ENCODE measurements at places on chromosomes 5 and 9. TPM values are rescaled to one million over a fixed set of nuclear protein-coding genes. Genes with fewer than 3 reads are reported as not detected.

DNA sequence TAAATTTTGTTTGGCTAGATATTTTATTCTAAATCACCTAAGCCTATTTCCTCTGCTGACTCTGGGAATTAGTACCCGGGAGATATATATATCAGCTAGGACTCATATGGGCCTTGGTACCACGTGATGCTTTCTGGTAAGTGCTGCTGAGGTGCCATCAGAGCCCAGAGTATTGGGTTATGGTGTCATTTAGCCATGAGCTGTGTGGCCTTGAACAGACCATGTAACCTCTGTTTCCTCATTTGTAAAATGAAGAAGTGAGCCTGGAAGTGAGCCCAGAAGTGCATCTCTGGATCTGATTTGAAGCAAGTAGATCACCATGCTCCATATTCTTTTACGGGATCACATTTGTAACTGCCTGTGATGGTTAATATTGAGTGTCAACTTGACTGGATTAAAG is 126.1 kb downstream of the GPBP1 start:
- DNase-seq, result no peak

Gene IL9
- not detected for total RNA-seq

DNA sequence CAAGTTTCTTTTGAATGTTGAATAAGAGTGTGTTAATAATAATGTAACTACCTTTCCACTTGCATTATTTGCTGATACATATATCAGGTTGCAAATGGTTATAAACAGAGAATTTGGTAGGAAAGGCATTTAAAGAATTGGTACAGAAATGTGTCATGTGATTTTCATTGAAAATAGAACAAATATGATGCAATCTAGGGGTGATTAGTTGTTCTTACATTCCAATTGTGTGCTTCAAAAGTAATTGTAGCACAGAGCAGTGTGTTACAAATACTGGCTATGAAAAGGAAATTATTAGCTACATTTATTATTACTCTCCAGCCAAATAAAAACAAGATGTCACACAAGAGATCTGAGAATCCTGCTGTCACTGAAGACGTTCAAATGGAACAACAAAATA is 61.8 kb upstream of the PRDM9 start:
- DNase-seq, result no peak

DNA sequence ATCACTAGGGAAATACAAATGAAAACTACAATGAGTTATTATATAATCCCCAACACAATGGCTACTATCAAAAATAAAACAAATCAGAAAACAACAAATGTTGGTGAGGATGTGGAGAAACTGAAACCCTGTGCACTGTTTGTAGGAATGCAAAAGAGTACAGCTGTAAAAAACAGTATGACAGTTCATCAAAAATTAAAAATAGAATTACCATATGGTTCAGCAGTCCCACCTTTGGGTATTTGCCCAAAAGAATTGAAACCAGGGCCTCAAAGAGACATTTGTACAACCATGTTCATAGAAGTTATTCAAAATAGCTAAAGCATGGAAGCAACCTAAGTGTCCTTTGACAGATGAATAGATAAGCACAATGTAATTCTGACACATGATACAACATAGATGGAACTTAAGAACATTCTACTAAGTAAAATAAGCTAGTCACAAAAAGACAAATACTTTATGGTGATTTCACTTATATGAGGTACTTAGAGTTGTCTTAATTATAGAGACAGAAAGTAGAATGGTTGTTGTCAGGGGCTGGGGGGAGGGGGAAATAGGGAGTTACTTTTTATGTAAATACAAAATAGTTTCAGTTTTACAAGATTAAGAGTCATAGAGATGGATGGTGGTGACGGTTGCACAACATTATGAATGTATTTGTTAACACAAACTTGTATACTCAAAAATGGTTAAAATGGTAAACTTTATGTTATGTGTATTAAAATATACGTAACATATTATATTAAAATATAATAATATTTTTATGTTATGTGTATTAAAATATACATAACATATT is 102.8 kb downstream of the KCTD16 start:
- no peak for DNase-seq

DNA sequence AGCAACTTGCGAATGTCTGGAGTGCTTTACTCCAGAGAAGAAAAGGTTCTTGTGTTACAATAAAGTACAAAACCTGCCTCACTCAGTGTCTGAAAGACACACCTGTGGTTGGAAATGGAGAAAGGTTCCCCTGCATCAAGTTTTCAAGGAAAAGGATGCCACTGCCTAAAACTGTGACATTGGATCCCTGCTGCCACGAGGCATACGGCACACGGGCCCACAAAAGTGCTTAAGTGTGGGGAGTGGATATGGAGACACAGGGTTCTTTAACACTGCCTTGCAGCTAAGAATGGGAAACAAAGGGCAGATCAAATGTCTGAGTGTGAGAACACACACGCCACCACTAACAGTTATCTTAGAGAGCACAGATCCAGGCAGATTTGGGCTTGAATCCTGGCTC is 75.0 kb downstream of the NIPSNAP3B start:
- DNase-seq, result no peak

- DNase-seq, result no peak
Measured at GRCh38 chr5:111280282-111280951, 56.2 kb downstream of the CAMK4 start.

GRCh38 chr5:155783246-155783645 is 543.7 kb upstream of the SGCD start:
- DNase-seq, result no peak

DNA sequence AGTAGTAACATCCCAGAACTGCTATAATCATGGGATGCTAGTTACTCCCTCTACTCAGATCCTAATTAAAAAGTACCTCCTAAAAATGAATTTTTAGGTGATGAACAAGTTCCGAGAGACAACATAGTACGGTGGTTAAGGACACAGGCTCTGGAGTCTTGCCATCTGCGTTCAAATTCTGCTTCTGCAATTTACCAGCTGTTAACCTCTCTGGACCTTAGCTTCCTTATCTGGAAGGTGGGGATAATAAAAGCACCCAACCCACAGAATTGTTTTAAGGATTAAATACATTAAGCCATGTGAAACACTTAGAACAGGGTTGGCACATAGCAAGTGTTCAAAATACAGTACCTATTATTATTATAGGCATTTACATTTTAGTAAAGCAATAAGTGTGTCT is 77.5 kb upstream of the XPA start:
- DNase-seq, result no peak

- DNase-seq, result no peak
Measured at GRCh38 chr5:20972419-20972925, 984.5 kb upstream of the CDH18 start.

DNA sequence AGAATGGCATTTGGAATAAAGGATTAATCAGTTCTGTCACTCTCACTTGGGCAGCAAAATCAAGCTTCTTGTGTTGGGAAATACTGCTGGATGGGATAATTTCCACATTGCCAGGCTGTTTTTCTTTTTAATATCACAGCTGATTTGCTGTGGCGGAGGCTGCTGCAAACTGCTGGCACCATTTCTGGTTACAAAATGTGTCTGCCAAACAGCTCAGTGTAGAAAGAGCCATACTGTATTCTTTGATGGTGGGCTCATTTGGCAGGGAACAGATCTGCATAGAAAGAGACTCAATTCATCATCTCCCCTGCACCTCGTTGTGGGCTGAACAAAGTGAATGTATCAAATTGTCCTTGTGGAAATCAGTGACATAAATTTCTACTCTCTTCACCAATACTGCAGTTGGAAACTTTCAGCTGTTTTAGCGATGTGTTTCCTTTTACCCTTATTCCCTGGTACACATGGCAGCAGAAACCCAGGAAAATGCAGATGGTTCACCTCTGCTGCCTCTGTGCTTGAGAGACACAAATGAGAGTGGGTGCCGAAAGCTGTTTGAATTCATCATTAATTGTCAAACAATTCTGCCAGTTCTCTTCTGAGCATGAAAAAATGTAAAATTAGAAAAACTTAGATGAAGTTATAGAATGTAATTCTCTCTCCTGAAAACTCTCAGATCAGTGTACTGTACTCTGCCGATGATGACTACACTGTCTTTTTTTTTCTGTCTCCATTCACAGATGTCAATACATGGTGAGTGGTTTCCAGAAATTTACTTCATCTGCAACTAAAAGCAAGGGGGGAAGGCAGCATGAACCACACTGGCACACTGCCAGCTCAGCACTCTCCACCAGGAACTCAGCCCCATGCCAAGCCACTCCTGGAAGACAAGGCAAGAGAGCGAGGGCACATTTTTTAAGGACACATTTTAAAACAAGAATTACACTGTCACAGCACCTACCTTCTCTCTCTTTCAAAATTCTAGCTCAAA is 75.0 kb downstream of the HMHB1 start:
- no peak for DNase-seq

Gene IL17B
- 0.81 TPM for total RNA-seq

- no peak for DNase-seq
Measured at GRCh38 chr5:131496400-131496713, 138.7 kb downstream of the RAPGEF6 start.

GRCh38 chr9:129761293-129761900 is 8.6 kb upstream of the PTGES start:
- no peak for DNase-seq

- no peak for DNase-seq
Measured at GRCh38 chr9:96450613-96451528, 902 bp downstream of the HABP4 start.

Gene PDZD2
- total RNA-seq, result 0.37 TPM

Gene ADAMTS19
- not detected for total RNA-seq

Gene DIRAS2
- not detected for total RNA-seq

Gene PTCH1
- total RNA-seq, result 15.2 TPM

DNA sequence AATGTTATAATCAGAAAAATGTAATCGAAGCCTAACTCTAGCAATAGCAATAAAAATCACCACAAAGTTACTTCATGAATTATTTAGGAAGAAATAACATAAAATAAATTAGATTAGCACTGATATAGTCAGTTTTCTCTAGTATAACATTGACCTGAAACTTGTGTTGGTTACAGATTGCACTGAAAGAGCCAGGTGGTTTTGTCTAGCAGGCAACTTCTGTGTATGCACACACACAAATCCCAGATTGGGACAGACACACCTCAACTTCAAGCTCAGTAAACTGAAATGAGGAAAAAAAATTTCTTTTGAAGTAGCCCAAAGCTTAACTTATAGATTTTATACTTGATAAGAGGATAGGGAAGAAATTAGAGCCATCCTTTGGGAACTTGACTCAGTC is 129.3 kb downstream of the EFNA5 start:
- no peak for DNase-seq

Gene OTULINL
- 8.8 TPM for total RNA-seq

DNA sequence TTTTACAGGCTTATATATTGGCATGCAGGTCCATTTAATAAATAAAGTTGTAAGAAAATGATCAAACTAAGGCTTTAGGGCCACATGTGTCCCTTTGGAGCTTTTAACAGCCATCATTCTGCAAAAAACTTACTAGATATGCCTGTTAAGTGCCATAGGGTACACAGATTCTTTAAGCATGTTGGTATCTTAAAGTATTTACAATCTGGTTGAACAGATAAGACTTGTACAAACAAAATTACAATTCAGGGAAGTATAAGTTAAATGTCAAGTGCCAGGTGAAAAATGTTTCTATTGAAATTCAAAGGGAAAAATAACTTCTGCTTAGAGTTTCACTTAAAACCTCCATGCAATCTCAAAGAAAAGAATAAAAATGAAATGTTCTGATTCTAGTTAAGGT is 558.4 kb upstream of the ST8SIA4 start:
- no peak for DNase-seq

DNA sequence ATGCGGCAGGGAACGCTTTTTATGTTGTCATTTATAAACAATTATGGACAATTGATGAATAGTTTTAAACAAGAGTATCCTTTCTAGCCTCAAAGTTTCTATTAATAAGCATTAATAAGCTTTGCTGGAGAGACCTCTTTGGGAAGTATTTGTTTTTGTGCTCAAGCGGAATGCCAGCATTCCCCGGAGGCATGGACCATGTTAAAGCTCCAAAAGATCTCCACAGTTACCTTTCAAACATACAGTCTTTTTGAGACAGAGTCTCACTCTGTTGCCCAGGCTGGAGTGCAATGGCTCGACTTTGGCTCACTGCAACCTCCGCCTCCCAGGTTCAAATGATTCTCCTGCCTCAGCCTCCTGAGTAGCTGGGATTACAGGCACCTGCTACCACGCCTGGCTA is 9.6 kb downstream of the MSANTD3 start:
- no peak for DNase-seq

DNA sequence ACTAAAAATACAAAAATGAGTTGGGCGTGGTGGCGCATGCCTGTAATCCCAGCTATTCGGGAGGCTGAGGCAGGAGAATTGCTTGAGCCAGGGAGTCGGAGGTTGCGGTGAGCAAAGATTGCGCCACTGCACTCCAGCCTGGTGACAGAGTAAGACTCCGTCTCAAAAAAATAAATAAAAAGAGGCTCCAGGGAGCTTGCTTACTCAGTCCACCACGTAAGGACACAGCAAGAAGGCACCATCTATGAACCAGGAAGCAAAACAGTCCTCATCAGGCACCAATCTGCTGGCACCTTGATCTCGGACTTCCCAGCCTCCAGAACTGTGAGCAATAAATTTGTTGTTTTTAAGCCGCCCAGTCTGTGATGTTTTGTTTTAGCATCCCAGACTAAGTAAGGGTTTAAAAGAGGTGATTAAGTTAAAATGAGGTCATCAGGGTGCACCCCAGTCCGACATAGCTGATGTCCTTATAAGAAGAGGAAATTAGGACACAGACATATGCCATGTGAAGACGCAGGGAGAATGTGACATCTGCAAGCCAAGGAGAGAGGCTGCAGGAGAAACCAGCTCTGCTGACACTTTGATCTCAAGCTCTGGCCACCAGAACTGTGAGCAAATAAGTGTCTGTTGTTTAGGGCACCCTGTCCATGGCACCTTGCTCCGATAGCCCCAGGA is 45.9 kb downstream of the C9orf50 start:
- DNase-seq, result no peak

Gene CCNI2
- 1.4 TPM for total RNA-seq

Gene DNM1
- total RNA-seq, result 12.0 TPM

Gene ZFP37
- total RNA-seq, result 1.8 TPM

DNA sequence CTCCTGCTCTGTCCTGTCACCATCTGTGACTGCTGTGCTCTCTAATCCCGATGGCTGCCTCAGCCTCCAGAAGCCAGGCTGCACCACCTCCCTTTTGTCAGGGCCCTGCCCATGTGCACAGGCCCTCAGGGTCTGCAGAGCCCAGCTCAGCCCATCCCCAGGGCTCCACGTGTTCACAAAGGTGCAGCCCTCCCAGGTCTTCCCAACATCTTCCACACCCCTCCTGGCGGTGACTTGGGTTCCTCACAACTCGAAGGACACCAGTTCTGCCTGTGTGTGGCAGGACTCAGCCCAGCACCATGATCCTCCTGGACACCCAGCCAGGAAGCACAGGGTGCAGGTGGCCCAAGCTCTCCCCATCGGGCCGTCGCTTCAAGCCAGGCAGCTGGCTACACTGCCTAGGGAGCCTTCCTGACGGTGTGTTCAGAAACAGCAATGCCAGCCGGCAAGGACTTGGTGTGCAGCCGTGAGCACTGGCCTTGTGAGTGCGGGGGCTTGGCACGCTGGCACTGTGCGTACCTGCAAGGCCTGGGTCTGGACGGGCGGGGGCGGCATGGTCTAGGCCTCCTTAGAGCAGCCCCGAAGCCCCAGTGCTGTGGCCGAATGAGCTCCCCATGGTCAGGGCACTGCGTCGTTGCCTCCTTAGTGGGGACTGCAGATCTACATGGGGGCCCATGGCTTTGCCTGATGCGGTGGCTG is 96.1 kb downstream of the MRPL36 start:
- no peak for DNase-seq

- no peak for DNase-seq
Measured at GRCh38 chr5:150465927-150466326, 16.4 kb upstream of the RPS14 start.

Gene MAMDC2
- total RNA-seq, result 1.2 TPM

Gene F2RL1
- 119 TPM for total RNA-seq

Gene CCL27
- 1.0 TPM for total RNA-seq
